Activated naive CD4-positive, alpha-beta T cell treated with anti-CD3 and anti-CD28 coated beads, Interleukin-2, amount 50 U/mL, for 72 hours (primary cell): ENCODE measurements at places on chromosomes 2 and 18. TPM values are rescaled to one million over a fixed set of nuclear protein-coding genes. Genes with fewer than 3 reads are reported as not detected.

ASAP2 gene
- 1.0 TPM for total RNA-seq

PROKR1 gene
- not detected for total RNA-seq

C2orf72 gene
- 5.7 TPM for total RNA-seq

CIB4 gene
- total RNA-seq = not detected

NOTO gene
- not detected for total RNA-seq

DNA sequence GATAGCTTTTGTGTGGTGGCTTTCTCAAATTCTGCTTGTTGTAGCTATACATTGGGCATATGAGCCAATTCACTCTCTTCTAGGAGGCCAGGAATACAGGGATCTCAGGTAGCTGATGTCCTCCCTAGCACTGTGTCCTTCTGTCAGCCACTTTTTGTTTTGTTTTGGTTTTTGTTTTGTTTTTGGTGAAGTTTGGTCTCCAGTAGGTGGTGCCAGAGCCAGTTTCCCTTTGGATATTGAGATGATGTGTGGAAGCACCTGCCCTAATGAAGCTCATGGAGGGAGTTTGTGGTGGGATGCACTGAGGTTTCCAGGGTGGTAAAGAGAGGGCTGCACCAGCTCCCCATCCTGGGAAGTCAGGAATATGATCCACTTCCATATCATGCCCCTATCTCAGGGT, 100.5 kb upstream of the VWC2L start:
- no peak for DNase-seq

DNA sequence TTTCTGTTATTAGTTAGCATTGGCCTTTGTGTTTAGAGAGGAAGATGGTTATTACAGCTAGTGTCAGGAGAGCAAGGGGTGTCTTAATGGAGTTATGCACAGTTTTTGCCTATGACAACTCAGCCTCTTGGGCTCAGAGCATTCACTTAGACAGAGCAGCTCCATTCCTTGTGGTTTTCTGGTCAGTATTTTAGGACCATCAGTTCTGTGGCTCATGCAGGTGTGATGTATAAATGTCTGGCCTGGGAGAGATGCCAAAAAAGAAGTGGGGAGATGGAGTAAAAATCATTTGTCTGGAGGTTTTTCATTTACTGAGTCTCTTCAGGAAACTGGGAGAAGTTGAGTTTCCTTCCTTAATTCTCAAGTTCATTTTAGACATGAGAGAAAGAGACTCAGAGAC, 79.7 kb downstream of the PRKCE start:
- DNase-seq = no peak

DNA sequence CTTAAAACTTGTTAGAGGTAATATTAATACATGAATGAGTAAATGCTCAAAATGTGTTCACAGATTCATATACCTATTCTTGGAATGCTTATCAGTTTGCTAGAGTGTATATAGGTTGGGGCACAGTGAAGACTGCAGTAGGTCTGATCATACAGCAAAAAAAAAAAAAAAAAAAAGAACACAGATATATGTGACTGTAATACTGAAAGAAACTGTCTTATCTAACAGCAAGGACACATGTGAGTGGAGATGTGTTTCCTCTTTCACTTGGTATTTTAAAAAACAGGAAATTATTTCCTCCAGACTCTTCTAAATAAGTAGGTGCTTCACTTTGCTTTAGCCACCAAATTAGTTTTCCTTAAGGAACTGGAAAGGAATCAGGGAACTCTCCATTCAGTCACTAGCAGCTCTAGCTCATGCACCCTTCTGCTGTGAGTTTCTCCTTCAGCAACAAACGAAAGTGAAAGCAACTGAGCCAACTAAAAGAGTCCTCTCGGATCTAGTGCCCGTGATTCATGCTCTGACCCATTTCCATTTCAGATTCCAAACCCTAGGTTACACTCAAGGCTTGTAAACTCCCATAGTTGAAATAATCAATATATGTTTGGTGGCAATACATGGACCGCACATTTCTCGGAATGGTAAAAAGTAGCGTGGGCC, 98.5 kb downstream of the DSEL start:
- DNase-seq = no peak

DNA sequence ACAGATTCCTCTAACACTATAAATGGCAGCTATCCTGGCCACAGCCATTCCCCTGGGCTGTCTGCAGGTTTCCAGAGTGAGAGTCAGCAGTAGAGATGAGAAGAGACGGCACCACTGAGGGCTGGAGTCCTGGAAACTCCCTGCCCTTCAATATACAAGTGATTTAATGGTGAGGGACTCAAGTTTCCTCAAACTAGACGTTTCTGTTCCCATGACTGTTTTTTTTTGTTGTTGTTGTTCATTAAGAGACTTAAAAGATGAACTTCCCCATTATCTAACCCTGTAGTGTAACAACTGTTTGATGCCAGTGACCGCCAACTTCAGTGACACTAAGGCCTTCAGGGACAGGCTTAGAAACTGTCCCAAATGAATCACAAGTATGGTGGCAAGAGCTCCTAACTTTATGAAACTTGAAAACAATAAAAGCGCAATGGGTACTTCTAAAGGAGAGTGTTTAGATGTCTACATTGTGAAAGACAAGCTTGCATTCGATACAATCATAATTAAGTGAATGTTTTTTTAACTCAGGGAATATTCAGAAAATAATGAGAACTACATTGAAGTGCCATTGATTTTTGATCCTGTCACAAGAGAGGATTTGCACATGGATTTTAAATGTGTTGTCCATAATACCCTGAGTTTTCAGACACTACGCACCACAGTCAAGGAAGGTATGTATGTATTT, 34.0 kb downstream of the IL1R2 start:
- DNase-seq = no peak

DNA sequence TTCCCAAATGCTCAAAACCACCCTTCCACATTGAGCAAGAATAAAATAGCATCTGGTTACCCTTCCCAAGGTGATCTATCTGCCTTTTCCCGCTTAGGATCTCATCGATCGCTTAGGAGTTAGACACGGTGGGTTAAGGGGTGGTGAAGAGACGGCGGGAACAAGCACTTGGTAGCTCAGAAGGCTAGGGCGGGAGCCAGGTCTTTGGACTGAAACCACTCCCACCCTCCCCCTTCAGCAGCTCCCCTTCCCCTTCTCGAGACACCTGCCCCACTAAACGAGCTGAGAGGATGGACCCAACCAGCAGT, 513 bp downstream of the THOC1 start:
- no peak for DNase-seq

GRCh38 chr2:111896576-111896975, 1.8 kb upstream of the MERTK start:
- no peak for DNase-seq
